ENCODE measurements at places on chromosomes 5 and 9.
A peak's percentile ranks its signal among the peaks of the same experiment; 100 is the strongest.

DNA sequence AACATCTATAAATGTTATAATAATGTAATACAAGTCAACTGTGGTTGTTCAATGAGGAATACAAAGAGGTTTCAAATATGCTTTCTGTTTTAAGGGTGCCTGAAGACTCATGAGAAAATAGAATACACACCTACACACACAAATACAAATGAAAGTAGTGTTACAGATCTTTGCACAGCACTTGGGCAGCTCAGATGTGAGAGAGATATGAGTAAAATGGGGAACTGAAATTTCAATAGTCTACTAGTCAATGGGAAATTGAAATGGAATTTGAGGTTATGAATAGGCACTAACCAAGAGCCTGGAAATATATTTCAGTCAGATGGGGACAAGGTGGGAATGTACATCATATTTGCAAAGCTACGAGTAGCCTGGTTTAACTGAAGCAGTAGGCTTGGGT is 96.6 kb downstream of the ISL1 start:
- no peak for DNase-seq

- no peak for DNase-seq
These were observed 219.0 kb downstream of the ZNF608 start for GRCh38 chr5:124527220-124527991.

DNA sequence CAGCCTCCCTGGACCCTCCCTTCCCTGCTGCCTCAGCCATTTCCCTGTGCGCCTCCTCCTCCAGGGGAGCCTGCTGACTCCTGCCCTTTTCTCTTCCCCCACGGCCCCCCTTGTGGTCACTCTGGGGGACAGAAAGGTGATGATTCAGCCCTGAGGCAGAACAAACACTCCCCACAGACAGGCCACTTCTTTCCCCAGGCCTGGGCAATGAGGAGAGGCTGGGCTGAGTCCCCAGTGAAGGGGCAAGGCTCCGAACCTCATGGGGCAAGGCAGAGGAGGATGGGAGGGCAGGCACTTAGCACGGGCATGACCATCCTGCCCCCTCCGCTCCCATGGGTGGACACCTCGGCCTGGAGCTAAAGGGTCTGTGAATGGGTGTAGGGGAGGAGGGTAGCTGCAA is 21.0 kb downstream of the CSF1R start:
- no peak for DNase-seq

GRCh38 chr5:178387856-178388190 is 155.2 kb upstream of the PHYKPL start:
- no peak for DNase-seq

DNA sequence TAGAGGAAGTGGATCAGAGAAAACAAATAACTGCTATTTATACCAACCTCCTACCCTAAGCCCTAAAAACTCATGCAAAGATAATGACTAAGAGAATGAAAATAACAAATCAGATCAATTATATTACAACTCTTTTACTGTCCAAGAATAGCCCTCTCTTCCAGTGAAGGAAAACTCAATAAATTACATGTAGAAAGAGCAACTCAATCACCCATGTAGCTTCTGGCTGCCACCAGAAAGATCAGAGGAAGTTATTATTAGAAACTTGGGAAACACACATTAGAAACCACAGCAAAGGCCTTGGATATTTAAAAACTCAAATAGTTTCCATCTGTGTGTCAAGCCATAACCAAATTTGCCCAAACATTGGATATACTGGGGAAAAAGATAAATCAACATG is 134.0 kb upstream of the TARS1 start:
- DNase-seq = no peak

DNA sequence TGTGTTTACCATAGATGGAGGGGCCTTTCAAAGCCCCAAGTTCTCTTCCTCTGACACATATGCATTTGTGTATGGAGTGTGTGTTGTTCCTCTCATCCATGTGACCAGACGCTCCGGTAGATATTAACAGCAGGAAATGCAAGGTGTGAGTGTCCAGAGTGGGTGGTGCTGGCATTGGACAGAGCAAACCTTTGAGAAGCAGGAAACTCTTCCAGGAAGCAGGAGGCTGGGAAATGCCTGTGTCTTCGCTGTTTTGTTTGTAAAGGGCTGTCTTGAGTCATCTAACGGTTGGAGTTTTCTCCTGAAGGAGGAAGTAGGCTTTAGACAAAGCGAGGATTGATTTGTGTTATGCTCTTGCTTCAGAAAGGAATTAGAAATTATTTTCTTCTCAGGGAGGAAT is 370.9 kb downstream of the PLK2 start:
- no peak for DNase-seq

DNA sequence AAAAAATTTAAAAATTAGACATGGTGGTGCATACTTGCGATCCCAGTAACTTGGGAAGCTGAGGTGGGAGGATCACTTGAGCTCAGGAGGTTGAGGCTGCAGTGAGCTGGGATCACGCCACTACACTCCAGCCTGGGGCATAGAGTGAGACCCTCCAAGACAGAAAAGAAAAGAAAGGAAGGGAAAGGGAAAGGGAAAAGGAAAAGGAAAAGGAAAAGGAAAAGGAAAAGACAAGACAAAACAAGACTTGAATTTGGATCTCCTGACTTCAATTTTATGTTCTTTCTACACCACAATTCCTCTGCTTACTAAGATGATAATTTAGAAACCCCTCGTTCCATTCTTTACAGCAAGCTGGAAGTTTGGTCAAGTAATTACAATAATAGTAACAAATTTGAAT is 88.1 kb downstream of the NR6A1 start:
- no peak for DNase-seq

- DNase-seq = peak; percentile 7
These were observed 29.2 kb upstream of the ARHGEF28 start for GRCh38 chr5:73596705-73597328.

- DNase-seq = no peak
These were observed 85.4 kb downstream of the YTHDC2 start for GRCh38 chr5:113598926-113599325.

- no peak for DNase-seq
These were observed 412.8 kb upstream of the PIK3R1 start for GRCh38 chr5:67802766-67803165.

DNA sequence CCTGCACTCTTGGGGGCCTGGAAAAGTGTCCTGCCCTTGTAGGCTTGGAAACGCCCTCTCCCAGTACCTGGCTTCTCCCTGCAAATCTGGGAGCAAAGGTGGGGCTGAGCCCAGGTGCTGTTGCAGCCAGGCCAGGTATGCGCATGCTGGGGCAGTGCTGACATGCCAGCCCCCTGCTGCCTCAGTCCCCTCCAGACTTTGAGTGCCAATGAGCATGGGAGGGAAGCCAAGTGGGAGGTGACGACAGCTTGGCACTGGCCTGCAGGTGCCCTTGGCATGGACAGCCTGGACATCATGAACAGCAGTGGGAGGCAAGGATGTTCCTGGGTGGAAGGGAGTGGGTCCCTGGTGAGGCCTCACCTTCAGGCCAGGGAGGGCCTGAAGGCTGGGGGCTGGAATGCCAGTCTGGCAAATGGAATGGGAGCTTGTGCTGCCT is 1494.4 kb upstream of the NUDT12 start:
- DNase-seq = no peak

DNA sequence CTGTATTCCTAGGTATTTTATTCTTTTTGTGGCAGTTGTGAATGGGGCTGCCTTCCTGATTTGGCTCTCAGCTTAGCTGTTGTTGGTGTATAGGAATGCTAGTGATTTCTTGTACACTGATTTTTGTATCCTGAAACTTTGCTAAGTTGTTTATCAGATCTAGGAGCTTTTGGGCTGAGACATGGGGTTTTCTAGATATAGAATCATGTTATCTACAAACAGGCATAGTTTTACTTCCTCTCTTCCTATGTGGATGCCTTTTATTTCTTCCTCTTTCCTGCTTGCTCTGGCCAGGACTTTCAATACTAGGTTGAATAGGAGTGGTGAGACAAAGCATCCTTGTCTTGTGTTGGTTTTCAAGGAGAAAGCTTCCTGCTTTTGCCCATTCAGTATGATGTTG is 129.9 kb downstream of the DMXL1 start:
- no peak for DNase-seq

- no peak for DNase-seq
These were observed 18.0 kb upstream of the CTSL start for GRCh38 chr9:87707805-87708506.

DNA sequence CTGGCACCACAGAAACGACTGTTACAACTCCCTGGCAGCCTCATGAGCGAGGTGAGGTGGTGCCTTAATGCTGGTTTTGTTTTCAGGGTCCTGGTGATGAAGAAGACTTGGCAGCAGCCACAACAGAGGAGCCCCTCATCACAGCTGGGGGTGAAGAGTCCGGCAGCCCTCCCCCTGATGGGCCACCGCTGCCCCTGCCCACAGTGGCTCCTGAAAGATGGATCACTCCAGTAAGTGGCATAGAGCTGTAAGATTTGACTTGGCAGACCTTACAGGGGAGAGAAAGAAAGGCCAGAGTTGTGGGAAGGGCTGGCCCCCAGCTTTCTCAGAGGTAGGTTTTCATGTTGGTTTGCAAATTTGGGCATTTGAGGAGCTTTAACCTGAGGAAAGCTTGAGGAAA is 72.2 kb downstream of the COL15A1 start:
- DNase-seq = no peak

GRCh38 chr9:132283863-132284262 is 70.9 kb downstream of the SETX start:
- no peak for DNase-seq

GRCh38 chr5:23820765-23821471 is 313.5 kb downstream of the PRDM9 start:
- no peak for DNase-seq

DNA sequence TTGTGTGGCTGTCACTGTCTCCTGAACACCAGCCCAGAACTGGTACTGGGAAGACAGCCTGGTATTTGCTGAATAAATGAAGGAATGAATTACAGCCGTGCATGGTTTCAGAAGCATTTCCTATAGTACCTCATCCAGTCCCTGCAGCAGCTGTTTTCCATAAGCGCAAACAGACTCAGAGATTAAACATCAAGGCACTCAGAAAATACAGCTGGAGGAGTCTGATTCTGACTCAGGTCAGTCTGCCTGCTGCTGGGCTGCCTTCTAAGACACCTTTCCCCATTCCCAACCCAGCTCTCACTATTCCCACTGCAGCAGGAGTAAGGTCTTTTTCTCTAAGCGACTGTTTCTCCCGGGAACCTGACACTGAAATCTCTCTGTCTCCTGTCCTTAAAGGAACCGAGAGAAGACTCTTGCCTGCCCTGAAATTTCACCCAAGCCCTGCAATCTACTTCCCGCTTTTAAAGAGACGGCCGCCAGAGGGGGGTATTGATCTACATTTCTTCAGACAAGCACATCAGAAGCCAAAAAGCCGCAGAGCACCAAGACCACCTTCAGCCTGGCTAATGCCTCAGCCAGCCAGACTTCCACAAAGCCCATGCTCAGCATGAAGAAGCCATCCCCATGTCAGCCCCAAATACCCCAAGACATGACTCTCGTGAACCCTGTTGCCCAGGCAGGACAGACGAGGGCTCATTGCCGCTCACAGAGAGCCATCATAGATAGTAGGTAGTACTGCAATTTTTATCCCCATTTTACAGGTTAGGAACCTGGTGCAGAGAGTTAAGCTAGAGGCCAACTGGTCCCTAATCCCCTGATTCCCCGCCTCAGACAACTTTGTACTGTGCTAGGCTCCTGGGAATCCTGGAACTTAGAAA is 5.4 kb upstream of the FOXI1 start:
- DNase-seq = peak; percentile 52

Measured in activated T-cell treated with anti-CD3 and anti-CD28 coated beads for 24 hours (primary cell).